ENCODE measurements at places on chromosomes 3 and 15.

- no peak for DNase-seq
Measured at GRCh38 chr3:6512172-6512800, 348.6 kb upstream of the GRM7 start.

DNA sequence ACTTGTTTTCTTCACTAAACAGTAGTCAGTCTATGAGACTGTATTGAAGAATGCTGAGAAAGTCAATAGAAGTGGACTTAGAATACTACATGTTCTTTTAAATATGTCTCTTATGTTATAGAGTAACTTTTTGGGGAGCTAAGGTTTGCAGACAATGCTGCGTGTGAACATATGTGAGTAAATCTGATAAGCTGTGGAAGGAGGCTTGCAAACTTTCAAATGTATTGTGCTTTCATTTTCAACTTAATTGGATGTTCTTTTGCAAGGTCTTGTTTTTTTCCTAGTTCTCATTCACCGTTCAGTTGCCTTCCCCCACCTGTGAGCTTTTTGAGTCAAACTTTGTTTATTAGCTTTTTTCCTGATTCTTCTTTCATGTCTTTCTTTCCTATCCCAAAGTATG lies 176.2 kb downstream of the LPP start:
- no peak for DNase-seq

DNA sequence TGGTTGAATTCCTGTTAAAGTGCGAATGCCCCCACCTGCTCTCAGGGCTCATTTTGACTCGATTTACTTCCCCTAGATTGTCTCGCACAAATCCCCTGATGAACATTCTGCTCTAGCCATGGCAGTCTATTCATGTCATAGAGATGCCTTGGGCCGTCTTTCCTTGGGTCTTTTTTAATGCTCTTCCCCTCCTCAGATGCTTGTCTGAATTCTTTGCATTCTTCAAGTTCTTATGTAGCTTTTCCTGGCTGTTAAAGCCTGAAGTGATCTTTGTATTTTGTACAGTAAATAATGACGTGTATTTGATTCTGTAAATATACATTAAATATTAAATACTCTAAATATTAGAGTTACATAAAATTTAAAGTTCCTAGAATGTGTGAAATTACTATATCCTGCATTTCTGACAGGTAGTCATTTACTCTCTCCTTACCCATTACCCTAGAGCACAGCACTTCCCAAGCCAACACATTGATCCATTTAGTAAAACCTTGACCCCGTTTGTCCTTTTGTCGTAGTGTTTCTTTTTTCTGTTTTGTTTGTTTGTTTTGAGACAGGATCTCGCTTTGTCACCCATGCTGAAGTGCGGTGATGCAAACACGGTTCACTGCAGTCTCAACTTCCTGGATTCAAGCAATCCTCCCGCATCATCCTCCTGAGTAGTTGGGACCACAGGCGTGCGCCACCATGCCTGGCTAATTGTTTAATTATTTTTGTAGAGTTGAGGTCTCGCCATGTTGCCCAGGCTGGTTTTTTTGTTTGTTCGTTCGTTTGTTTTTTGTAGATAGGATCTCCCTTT lies 47.9 kb downstream of the YEATS2 start:
- DNase-seq: no peak

GRCh38 chr3:48367201-48367600 lies 4.8 kb upstream of the FBXW12 start:
- DNase-seq: no peak

DNA sequence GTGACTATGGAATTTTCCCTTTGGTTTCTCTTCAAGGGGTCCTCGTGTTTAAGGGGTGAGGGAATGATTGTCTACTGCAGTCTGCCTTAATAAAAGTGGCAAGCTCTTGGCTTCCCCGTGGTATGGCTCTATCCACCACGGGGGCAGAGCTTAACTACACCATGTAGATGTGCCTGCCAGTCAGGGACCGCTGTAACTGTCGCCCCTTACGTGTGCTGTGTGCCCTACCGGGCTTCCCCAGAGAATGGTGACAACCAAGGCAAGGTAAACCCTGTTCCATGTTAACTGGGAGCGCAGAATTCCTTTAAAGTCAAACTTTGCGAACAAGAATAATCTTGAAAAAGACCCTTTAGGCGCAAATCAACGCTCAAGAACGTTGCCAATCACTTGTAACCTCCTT lies 966 bp upstream of the C3orf80 start:
- peak; percentile 29 for DNase-seq

Data from right kidney (tissue), 9 donors.